ENCODE measurements at places on chromosomes 6 and 20.

DNA sequence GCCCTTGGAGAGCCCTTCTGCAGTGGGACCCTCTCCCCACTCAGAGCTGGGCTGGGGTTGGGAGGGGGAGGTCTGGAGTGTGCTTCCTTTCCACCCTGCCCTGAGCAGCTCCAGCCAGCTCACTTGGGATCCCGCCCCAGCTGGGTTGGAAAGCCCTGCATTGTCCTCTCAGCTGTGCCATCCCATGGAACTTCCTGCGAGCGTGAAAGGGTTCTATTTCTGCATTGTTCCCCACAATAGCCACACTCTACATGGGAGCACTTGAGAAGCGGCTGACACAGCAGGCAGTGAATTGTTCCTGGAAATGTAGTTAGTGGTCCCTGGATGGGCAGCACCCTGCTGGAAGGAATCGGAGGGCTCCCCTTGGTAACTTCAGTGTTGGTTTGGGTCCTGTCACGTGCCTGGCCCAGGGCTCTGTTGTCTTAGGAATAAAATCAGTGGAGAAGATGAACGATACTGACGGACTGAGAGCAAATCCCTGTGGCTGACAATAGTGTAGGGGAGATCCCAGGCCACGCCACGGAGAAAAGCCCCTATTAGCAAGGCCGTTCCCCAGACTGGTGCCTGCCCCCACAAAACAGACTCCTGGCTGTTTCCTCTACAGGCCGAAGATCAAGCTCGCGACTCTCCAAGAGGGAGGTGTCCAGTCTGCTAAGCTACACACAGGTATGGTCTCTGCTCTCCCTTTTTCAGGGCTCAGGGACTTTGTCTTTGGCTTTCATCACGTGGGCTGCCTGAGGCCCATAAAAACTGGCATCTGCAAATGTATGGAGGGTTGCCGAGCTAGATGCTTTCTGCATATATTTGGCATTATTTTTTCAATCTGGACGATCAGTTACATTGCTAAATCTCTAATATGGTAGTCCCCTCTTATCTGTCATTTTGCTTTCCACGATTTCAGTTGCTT lies 18.8 kb downstream of the DNMT3B start:
- no peak for DNase-seq

DNA sequence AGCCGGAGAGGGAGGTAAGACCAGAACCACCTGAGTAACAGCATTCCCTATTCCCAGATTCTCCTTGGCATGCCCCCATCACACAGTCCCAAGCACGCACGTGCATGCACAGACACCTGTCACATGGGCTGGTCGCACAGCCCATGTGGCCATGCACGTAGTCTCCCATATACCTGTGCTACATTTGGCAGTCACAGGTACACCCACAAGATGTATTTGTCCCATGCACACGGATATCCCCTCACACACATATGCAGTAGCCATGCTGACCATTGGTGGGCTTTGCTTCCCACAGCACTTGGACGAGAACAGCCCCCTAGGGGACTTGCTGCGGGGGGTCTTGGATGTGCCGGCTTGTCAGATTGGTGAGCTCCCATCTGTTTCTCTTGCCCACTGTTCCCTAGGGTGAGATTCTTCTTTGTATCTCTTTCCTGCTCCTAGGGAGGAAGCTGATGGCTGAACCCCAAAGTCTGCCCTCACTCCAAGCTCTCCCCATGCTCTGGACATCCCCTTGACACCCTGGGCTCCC lies 31.9 kb downstream of the PLCG1 start:
- no peak for DNase-seq

DNA sequence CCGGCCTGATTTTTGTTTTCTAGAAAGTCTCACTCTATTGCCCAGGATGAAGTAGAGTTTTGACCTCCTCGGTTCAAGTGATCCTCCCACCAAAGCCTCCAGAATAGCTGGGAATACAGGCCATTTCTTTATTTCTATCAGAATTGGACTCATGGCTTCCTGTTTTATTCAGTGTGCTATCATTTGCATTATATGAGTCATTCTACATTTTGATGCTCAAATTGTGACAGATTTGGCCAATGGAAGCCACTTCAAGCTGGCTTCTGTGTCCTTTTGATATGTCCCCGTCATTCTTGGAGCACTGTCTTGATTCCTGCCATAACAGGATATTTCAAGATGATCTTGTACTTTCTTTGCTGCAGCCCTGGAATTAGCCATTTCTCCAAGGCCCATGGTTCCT lies 75.1 kb downstream of the CNBD2 start:
- no peak for DNase-seq

DNA sequence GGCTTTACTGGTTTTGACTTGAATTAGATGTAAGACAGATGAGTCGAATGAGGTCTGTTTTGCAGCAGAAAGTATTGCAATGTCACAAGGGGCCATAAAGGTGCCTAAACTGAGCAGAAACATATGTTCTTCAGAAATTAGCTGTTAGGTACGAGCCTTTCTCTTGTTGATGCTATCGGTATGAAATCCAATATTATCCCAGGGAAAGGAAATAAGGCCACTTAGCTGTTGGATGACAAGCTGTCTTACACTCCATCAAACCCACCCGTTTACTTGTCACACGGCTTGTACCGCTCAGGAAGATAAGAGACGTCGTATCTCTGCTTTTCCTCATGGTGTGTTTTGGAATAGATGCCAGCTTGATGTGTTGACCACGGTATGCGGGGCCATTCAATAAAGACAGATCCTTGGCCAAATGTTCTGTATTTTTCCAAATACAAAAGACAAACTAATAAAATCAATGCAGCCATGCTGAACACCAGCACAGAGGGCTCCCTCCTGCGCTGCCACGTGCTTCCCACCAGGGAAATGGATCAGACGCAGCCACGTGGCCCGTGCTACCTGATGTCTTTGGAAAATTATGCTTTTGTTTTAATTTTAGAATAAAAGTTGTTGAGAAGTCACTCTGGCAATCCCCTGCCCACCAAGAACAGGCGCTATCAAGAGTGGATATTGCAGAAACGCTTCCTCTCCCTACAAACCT lies 255.9 kb upstream of the SULF2 start:
- no peak for DNase-seq
